ENCODE measurements at places on chromosomes 6 and 20. TPM values are rescaled to one million over a fixed set of nuclear protein-coding genes. Genes with fewer than 3 reads are reported as not detected.

Gene MAS1
- 0.05 TPM for total RNA-seq

Gene PLN
- 3.8 TPM for total RNA-seq

Gene C6orf163
- total RNA-seq: 1.3 TPM

DNA sequence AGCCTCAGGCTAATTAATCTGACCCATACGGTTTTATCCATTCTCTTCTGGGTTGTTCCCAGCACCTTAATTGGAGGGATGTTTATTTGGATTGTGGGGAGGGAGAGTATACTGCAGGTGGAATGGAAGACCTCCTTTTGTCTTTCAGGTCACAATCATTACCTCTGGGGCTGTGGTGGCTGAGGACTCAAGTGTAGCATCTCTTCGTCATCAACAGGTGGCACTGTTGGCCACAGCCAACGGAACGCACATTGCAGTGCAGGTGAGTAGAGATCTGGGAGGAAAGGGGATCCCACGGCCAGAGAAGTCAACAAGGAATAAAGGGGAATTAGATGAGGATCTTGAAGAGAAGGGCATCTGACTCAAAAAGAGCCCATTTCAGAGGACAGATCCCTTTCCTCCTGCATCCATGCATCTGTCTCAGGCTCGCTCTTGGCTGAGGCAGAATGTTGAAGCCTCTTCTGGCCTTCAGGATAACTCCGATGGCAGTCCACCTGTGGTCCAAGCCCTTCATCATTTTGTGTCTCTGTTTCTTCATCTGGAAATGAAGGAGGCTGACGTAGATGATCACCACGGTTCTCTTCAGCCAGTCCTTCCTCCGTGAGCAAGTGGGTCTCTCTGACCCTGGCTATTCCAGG lies 3.2 kb upstream of the DEF6 start:
- no peak for DNase-seq

GRCh38 chr20:62786157-62786556 lies 10.1 kb upstream of the MRGBP start:
- no peak for DNase-seq

DNA sequence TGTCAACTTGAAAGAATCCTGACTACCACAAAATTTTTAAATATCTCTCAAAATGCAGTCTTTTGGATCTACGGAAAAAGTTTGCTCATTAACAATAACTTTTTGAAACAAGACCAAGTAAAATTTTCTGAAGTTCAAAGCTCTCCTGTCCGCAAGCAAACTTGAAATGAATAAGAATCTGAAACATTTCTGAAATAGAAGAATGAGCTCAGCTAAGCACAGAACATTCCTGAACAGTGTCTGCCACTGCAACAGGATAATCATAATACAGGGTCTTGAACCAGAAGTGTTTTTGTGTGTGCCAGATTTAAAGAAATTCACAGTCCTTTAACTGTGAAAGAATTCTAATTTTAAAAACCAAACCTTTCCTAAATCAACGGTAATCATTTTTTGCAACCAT lies 49.1 kb upstream of the TASP1 start:
- no peak for DNase-seq

- peak; percentile 56 for DNase-seq
Observed at GRCh38 chr6:150878347-150879213, 13.1 kb downstream of the MTHFD1L start.

GRCh38 chr6:20918868-20919267 lies 384.6 kb downstream of the CDKAL1 start:
- no peak for DNase-seq

DNA sequence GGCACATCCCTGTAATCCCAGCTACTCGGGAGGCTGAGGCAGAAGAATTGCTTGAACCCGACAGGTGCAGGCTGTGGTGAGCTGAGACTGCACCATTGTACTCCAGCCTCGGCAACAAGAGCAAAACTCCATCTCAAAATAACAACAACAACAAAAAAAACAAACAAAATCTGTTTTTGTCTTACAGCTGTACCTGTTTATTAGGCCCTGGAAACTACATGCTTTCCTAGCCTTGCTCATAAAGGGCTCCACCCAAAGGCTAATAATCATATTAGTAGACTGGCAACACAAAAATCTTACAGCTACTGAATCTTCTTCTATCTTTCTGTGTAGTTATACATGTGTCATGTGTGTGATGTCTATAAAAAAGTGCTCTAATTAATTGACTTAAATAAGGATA lies 503.9 kb upstream of the EYS start:
- no peak for DNase-seq
